ENCODE measurements at places on chromosomes 13 and 19. TPM values are rescaled to one million over a fixed set of nuclear protein-coding genes. Genes with fewer than 3 reads are reported as not detected.
A peak's percentile ranks its signal among the peaks of the same experiment; 100 is the strongest.

- DNase-seq = no peak
These were observed 293.6 kb downstream of the DNAJC15 start for GRCh38 chr13:43316946-43317353.

DNA sequence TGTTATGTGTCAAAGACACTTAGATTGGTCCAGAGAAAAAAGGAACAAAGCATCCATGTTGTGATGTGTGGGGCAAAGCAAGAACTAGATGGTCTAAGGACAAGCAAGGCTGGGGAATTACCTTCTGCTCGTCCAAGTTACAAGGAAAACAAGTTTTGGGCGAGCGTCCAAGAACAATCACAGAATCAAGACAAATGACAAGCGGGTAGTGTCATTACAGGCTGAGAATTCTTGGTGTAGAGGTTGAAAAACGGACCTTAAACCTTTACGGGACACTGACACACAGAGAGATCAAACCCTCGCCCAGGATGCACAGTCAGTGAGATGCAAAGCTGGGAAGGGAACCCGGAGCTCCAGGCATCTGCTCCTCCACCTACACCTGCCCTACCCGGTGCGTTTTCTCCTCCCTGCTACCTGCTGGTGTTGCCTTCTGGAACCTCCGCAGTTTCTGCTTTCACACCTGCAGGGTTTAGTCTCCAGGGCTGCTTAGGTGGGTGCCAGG, 515 bp upstream of the ZNF324B start:
- no peak for DNase-seq

GRCh38 chr13:97148894-97149293, 73.2 kb upstream of the MBNL2 start:
- no peak for DNase-seq

Gene FARSA
- 108 TPM for total RNA-seq

DNA sequence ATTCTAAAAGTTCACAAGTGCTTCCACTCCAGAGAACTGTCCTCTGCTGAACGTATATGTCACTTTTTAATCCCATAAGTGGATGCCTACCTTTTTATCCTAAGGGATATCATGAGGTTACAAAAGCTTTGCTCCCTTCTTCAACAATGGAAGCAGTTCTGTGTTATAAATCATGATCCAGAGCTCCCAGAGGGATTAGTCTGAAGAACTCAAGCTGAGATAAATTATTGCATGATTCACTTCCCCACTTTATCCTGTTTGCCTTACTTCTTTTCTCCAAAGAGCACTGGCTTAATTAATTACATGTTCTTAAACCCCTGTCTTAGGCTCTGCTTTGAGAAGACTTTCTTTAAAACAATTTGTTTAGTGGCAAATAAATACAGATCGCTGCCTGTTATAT, 246.7 kb downstream of the PCDH17 start:
- no peak for DNase-seq

DNA sequence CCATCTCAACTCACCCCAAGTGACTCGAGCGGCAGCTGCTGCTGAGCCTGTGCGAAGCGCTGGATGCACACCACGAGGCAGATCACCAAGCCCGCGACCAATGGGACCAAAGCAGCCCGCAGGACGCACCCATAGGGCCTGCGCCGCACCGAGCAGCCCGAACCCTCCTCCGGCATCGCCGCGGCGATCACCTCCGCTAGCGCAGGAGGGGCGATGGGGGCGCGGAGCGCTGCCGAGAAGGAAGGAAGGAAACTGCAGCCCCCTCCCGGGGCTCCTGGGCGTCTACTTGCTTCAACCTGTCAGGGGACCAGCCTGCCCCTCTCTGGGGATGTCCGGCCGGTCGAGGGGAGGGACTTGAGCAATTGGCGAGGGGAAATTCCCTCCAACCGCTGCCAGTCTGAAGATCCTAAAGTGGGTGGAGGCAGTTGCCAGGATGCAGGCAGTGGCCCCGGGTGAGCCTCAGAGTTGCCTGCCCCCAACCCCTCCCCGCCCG, at the start of gene CD70:
Gene CD70, minus strand, starts transcription at position 324 of the 493 bp plus-strand sequence. Its CDS starts 148 bp downstream, at position 176.
- DNase-seq = peak; percentile 79

DNA sequence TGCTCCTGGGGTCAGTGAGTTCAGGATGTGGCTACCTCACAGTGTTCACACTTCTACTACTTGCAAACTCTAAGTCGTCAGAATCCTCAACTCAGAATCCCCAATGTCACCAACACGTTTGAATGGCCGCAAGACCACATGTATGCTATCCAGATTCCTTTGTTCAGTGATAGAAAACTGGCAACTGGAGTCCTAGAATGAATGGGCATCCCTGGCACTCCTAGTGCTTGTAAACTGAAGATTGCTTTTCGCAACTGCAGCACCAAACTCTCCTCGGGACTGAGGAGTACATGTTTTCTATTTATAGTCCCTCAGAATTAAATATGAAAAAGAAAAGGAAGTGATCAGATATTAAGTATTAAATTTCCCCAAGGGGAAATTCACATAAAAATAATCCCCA, 4.9 kb downstream of the SMAD9 start:
- DNase-seq = no peak

GRCh38 chr13:90154311-90154960, 1193.1 kb upstream of the MIR17HG start:
- DNase-seq = no peak

DNA sequence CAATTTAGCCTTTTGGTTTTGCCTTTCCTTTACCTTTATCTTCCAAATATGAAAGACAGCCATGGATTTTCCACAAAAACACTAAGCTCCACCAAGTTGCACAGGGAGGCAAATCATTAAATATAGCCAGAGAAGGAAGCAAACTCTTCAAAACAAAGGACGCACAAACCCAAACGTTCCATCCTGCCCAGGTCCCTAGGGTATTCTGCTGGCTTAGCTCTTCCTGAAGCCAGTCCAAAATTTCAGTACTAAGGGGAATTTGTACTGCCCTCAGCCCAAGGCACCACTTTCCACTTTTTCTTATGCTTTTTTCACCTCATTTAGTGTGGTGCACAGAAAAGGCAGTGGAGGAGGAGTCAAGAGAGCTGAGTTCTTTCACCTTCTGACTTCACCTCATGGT, 169.9 kb downstream of the FLT1 start:
- DNase-seq = no peak

GRCh38 chr13:59354665-59355369, 808.9 kb downstream of the DIAPH3 start:
- DNase-seq = no peak

- DNase-seq = no peak
These were observed 11.1 kb downstream of the PROZ start for GRCh38 chr13:113169277-113170272.

DNA sequence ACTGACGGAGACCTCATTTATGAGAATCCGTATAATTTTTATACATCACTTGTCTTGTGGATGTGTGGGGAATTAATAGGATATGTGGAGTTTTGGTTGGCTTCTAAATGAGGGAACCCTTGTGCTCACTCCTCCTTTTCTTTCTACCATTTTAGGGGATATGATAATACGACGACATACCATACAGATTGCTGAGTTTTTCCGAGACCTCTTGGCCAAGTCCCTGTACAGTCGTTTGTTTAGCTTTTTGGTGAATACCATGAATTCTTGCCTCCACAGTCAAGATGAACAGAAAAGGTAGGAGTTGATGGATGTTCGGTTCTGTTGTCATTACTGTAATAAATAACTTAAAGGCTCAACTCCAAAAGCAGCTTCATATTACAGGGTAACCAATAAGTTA, 335.2 kb downstream of the MYO16 start:
- no peak for DNase-seq

GRCh38 chr19:4149518-4150288, 3.7 kb upstream of the CREB3L3 start:
- no peak for DNase-seq

GRCh38 chr13:27868641-27869435, 51.0 kb upstream of the PDX1 start:
- no peak for DNase-seq

- no peak for DNase-seq
These were observed 28.7 kb downstream of the LACC1 start for GRCh38 chr13:43908156-43909126.

DNA sequence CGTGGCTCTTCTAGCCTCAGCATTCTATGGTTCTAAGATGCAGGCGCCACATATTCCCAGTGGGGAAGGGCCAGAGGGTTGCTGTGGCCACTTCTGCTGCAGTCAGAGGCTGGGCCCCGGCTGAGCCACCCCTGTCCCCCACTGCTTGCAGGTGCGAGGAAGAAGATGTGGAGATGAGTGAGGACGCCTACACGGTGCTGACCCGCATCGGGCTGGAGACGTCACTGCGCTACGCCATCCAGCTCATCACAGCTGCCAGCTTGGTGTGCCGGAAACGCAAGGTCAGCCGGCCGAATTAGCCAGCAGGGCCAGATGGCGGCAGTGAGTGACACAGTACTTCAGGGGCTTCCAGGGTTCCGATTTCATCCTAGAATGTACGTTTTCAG, 2.0 kb downstream of the LHB start:
- DNase-seq = no peak

GRCh38 chr19:6576869-6577475, 14.0 kb downstream of the CD70 start:
- DNase-seq = no peak
